HS-5 (cell line): ENCODE measurements at places on chromosomes 5 and 9.

DNA sequence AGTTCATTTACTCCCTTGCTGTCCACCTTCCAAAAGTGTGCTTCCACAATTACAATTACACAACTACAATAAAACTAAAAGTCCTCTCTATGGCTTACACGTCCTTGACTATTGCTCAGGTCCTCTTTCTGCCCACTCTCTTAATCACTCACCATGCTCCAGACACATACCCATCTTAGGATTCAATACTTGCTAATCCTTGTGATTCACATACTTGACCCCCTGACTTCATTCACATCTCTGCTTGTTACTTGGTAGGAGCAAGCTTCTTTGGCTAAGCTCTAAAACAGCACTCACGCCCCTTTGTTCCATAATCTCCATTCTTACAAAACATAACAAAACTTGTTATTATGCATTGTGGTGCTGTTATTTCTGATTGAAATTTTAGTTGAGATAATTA is 215.8 kb downstream of the EDIL3 start:
- no peak for DNase-seq

DNA sequence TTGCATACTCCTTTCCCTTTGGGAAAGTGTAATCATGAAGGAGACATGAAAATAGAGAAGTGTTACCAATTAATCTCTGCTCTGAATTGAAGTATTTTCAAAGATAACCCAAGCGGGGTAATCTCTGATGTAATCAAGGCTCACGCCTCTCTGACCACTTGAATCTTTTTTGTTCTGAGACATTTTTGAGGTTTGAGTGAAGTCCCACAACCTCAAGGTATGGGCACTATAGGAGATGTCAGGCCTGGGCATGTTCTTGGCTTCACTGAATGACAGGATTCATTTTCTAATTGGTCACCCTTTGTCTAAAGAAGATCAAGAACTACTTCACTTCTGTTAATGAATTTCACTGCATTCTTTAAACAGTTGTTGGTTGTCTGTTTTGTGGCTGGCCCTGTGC is 23.7 kb downstream of the ENHO start:
- no peak for DNase-seq

GRCh38 chr9:97860451-97861147 is 7.6 kb downstream of the FOXE1 start:
- no peak for DNase-seq

- DNase-seq: no peak
Measured at GRCh38 chr5:101932599-101932998, 363.5 kb downstream of the SLCO4C1 start.

DNA sequence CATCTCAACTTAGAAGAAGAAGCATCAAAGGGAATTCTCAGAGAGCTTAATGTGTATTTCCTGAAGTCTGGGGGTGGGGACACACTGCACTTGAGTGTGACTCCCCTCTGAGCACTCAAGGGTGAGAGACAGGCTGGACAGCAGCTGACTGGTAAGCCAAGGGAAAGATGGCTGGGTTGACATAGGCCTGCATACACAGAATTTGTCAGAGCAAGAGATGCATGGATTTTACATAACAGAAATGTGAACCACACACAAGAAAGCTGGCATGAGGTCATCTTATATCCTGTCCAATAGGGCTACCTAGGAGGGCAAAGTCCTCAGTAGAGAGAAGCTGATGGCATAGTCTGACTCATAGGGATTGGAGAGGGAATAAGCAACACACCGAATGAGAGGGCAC is 114.3 kb upstream of the EPB41L4A start:
- DNase-seq: no peak
